ENCODE measurements at places on chromosomes 1 and 21.
A peak's percentile ranks its signal among the peaks of the same experiment; 100 is the strongest.

GRCh38 chr1:197961933-197962332 is 44.8 kb downstream of the LHX9 start:
- no peak for DNase-seq

DNA sequence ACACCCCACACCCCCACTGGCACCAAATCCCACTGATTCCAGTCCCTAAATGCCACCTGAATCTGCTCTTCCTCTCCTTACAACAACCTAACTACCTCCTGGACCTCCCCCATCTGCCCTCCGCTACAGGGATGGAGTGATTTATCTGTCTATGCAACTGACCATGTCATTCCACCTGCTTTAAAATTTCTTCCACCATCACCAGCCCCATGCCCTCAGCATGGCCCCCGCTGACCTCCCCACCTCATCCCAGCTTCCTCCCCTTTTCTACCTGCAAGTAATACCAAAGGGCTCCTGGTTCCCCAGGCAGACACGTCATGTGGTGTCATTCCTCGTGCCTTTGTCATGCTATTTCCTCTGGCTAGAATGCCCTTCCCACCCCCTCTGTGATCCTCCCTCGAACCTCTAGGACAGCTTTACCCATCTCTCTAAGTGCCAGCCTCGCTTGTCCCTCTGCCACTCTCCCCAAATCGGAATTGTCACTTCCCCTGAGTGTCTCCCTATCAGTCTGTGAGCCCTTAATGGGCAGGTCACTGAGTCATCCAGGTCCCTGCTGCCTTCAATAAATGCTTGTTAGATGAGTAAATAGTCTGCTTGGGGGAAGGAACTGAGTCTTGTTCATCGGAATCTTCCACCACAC is 3.7 kb downstream of the GJB4 start:
- no peak for DNase-seq

DNA sequence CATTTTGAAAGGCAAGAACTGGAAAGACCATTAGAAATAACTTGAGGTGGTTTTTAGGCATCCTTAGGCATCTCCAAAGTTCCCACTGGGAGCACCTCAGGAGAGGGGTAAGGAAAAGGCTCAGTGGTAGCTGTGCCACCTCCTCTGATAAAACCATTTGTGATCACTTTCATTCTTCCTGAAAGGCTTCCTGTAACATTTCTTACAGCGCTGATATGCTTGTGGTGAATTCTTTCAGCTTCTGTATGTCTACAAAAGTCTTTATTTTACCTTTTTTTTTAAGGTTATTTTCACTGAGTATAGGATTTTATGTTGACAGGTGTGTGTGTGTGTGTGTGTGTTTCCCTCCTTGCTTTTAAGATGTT is 54.8 kb downstream of the VANGL2 start:
- DNase-seq: no peak

GRCh38 chr1:89884718-89885596 is 64.1 kb downstream of the LRRC8D start:
- DNase-seq: no peak

DNA sequence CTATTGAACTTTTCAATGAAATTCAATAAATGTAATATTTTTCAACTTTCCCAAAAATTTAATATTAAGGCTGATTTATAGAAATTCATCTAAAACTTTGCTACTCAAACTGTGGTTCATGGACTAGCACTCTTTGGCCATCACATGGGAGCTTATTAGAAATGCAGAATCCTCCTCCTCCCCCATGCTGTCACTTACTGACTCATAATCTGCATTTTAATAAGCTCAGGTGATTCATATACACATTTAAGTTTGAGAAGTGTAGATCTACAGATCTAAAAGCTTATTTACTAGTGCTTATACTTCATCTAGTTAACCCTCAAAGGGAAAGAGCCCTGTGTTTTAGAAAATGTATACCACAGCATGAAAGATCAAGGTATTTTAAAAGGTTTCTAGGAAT is 84.3 kb downstream of the HS2ST1 start:
- no peak for DNase-seq

- DNase-seq: no peak
Observed at GRCh38 chr1:10841118-10841517, 44.7 kb upstream of the CASZ1 start.

- DNase-seq: no peak
Observed at GRCh38 chr1:59866462-59866861, 51.7 kb downstream of the HOOK1 start.

DNA sequence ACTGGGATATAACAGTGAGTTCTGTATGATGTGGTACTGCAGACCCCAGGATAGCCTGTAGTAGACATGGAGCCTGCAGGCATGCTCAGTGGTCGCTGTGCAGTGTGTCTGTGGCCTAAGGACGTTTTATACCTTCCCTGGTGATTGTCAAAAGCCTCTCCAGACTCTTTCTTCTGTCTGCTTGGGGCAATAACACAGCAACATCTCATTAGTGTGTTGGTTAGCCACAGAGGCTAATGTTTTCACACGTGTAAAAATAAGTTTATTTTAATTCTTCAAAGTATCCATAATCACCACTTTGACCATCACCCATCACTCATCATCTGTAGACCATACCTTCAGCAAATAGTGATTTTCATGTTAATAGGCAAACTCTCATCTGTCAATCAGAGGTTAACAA is at the start of gene KRTAP24-1:
Gene KRTAP24-1, minus strand, starts transcription at position 101 of the 400 bp plus-strand sequence. Its CDS starts 18 bp downstream, at position 83.
- DNase-seq: no peak

GRCh38 chr1:30418939-30419720 is 304.3 kb downstream of the MATN1 start:
- DNase-seq: no peak

DNA sequence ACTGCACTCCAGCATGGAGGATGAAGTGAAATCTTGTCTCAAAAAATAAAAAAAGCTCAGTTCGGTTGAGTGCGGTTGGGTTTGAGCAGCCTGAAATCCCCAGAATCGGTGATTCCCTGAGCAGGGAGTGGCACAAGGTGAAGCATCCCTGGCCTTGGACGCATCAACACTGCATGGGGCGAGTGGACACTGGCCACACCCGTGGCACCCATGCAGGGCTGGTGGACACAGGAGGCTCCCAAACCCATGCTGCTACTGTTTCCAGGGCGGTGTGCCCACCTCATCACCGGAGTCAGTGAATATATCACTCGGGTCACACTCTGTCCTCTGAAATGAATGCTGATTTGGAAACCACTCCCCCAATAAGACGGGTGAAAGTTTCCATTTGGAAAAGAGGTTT is 53.4 kb upstream of the ACTRT2 start:
- no peak for DNase-seq

DNA sequence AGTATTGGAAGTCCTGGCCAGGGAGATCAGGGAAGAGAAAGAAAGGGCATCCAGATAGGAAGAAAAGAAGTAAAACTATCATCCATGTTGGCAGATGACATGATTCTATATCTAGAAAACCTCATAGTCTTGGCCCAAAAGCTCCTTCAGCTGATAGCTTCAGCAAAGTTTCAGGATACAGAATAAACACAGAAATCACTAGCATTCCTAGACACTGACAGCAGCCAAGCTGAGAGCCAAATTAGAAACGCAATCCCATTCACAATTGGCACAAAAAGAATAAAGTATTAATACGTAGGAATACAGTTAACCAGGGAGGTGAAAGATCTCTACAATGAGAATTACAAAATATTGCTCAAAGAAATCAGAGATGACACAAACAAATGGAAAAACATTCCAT is 44.6 kb downstream of the ZFYVE9 start:
- DNase-seq: no peak

GRCh38 chr1:209455145-209455544 is 128.4 kb upstream of the CAMK1G start:
- no peak for DNase-seq

DNA sequence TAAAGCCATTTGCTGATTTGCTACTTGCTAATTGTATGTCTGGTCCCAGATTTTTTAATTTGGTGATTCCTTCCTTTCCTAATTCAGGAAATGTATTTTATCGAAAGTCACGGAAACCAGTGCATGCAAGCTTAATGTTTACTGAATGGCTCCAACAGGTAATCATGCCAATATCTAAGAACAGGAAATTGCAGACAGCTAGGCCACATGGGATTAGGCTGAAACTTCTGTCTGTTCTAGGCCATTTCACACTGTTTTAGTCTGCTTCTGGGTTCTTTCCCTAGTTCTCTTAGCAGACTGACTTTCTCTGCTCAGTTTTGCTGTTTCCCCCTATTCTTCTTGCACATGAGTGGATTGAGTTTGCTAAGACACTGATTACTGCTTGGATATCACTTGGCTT is 111.4 kb downstream of the NTNG1 start:
- no peak for DNase-seq

DNA sequence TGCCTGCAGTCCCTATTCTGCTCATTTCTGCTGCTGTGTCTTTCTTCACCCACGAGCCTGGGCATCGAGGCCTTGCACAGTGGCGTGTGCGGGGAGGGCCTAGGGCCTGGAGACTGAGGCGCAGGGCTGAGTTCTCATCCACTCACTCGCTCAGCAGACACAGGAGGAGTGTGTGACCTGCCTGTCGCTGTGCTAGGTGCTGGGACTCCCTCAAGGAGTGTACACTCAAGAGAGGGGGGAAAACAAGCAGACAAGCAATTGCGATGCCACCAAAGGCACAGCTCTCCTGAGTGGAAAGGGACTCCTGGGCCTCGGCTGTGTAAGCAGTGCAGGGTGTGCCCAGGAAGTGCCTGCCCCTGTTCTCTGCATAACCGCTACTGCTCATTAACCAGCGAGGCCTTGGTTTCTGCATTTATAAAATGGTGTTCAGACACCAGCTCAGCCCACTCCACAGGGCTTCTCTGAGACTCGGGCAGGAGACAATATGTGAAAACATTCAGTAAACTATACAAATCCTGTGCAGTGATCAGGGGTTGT is 4.2 kb downstream of the RD3 start:
- DNase-seq: no peak

- DNase-seq: no peak
Observed at GRCh38 chr1:193181985-193182384, 4.4 kb downstream of the B3GALT2 start.

DNA sequence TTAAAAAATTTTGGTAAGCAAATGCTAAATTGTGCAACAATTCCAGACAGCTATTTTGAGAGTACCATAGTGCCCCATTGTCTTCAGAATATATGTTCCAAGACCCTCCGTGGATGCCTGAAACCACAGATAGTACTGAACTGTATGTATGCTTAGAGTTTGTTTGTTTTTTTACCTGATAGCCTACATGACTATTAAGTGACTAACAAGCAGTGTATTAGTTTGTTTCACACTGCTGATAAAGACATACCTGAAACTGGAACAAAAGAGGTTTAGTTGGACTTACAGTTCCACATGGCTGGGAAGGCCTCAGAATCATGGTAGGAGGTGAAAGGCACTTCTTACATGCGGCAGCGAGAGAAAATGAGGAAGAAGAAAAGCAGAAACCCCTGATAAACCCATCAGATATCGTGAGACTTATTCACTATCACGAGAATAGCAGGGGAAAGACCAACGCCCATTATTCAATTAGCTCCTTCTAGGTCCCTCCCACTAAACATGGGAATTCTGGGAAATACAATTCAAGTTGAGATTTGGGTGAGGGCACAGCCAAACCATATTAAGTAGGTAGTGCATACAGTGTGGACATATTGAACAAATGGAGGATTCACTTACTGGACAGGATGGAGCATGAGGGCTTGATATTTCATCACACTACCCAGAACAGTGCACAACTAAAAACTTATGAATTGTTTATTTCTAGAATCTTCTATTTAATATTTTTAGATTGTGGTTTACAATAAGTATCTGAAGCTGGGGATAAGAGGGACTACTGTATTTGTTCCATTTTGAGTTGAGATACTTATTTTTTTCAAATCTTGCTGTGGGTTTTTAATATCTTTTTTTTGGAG is 78.5 kb downstream of the LHX9 start:
- no peak for DNase-seq

- no peak for DNase-seq
Observed at GRCh38 chr1:177311586-177311985, 140.8 kb downstream of the BRINP2 start.

DNA sequence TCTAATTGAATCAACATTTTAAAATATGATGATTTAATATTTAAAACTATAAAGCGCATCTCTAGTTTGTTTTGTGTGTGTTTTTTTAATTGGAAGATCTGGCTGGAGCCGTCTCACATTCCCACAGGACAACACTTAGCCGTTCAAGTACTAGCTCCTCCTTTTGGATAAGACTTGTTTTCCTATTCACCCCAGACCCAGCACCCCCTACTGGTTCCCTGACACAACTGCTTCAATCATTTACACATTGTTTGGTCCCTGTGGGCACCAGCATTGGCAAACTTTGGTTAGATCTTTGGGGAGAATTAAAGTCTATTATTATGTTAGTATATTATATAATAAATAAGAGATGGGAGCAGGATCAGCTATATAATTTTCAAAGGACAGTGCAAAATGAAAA is 34.5 kb downstream of the TYW3 start:
- DNase-seq: peak; percentile 14

- peak; percentile 13 for DNase-seq
Observed at GRCh38 chr1:149917571-149918144, at the start of gene SV2A. SV2A (minus strand) TSS chr1:149917844; CDS start chr1:149913840, 4,004 bp downstream.

- DNase-seq: no peak
Observed at GRCh38 chr1:29249170-29249691, 12.9 kb downstream of the PTPRU start.

- DNase-seq: no peak
Observed at GRCh38 chr1:14737561-14738094, 139.1 kb downstream of the KAZN start.

- no peak for DNase-seq
Observed at GRCh38 chr1:173581383-173582079, 21.3 kb downstream of the SLC9C2 start.

GRCh38 chr1:37305108-37305507 is 169.3 kb upstream of the ZC3H12A start:
- DNase-seq: no peak

DNA sequence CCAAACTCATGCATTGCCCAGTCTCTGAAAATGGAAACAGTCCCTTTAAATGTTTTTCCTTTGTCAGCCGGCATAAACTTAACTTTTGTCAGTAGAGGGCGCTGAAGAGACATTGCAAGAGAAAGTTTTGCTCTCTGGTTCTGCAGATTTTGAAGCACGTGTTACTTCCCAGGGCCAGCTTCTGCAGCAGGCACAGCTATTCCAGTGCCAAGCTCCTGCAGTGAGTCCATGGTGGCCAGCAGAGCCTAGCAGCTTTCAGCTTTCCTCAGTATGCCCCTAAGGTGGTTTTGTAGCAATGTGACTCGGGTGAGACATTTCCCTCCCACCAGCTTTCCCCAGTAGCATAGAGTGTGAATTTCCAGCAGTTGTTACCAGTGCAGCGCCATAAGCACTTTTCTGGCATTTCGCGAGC is 2.6 kb upstream of the IFI44L start:
- DNase-seq: peak; percentile 82

GRCh38 chr1:198838022-198838342 is 199.1 kb downstream of the PTPRC start:
- no peak for DNase-seq

All from suppressor macrophage (primary cell).